ENCODE measurements at places on chromosomes 6 and 20.

DNA sequence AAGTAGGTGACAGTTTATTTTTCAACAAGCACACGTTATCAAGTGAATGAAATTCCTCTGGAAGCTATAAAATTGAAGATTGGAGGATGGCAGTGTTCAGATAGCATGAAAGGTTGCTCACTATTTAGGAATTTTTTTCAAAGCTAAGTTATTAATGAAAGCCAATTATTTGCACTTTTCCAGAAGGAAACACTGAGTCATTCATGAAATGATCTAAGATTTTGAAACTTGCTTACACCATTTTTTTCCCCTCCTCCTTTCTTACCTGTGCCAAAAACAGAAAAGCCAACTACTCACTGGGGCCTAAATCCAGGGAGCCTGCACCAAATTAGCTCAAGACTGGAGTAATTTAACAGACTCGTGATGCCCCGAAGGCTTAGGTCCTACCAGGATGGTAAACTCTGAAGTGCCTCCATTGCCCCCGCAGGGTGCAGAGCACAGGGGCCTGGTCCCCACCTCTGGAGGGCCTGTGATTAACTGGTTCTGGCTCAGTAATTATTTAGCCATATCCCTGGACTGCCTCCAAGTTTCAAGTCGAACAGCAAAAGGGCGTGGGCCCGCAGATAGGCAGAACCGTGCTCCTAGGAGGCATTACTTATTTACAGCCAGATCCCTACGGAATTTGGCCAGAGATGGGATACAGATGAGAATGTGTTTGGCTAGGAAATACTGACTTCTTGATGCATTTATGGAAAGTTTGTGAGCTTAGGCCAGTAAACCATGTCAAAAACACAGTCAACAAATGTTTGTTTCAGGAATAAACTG is 28.0 kb upstream of the ZNF217 start:
- DNase-seq = peak; percentile 54

DNA sequence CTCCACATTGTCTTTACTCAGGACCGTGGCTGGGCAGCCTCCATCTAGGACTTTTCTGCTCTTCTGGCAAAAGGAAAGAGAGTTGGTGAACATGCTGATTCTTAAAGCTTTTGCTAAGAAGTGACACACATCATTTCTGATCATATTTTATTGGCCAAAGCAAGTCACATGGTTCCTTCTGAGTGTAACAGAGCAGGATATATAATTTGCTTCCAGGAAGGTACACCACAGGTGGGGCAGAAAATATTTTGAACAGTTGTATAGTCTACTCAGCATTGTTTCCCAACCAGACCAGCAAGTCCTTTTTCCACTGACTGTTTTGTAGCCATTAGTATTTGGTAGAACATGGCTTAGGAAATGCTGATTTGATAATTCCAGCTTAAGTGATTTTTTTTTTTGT is 73.5 kb downstream of the AKAP7 start:
- no peak for DNase-seq

DNA sequence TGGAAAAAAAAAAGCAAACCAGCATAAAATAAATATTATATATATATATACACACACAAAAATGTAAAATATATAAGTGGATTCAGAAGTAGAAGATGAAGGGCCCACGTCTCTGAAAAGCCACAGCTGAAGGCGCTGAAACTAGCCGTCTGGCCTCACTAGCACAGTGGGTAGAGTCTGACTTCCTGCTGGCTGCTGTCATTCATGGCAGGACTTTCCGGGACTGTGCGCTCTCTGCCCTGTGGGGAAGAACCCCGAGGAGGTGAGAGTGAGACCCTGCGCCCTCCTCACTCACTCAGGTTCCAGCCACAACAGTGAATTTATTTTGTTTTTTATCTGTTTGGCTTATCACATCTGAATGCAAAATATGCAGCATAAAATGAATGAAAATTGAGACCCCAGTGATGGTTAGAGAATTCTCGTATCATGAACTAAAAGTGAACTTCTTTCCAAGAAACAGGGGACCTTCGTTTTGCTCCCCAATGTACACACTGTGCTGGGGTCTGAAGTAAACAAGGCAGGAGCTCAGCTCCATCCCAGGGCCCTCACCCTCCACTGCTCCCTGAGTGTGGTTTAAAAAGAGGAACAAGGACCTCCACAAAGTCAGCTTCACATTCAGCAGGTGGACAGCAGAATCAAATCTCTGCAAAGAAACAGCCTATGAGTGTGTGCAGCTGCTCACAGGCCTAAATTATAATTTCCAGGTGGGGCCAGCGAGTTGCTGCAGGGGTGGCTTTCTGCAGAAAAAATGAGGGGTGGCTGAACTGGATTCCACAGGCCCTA is 1.3 kb upstream of the RAMACL start:
- DNase-seq = no peak

DNA sequence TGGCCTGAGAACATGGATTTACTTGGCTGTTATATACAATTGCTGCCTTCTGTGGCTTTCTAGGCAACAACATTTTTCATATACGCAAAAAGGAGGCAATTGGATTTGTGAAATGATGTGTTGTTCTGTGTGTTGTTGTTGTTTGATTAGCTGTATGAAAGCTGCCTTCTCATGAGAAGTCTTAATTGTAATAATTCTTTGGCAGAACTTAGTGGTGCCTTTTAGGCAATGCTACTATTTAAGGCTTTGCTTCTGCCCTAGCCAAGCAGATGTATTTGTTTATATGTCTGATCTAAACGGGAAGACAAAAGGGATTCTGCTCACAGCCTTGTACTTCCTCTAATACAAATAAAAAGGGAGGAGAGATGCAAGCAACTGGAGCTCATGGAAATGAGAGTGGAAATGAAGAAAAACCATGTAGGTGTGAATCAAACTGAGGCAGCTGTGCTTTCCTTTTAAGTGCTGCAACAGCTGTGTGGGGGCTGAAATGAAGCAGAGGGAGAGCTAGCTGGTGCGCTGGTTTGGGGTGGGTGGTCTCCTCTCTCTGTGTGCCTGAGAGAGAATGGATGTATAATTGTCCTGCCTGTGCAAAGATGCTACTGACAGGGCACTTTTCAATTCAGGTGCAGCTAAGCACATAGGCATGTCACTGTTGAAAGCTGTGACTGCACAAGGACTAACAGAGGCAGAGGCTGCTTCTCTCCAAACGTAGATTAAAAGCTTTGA is 386.9 kb upstream of the MAN1A1 start:
- DNase-seq = no peak

DNA sequence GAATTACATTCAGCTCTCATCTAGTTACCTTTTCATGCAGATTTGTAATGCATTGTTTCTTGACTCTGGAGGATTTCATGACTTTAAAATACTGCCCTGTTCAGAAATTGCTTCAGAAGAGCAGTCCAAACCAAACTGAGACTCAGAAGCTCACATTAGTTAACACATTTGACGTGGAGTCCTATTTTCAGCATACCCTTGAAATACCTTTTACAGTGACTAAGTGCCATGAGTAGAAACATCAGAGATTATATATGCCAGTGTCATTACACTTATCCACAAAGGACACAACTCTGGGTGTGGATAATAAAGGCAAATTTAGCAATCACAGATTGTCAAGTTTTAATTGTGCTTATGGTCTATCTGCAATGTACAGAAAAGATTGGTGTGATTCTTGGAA is 459.6 kb downstream of the FRK start:
- no peak for DNase-seq

- DNase-seq = no peak
These were observed 79.7 kb downstream of the EDN1 start for GRCh38 chr6:12369781-12370262.

DNA sequence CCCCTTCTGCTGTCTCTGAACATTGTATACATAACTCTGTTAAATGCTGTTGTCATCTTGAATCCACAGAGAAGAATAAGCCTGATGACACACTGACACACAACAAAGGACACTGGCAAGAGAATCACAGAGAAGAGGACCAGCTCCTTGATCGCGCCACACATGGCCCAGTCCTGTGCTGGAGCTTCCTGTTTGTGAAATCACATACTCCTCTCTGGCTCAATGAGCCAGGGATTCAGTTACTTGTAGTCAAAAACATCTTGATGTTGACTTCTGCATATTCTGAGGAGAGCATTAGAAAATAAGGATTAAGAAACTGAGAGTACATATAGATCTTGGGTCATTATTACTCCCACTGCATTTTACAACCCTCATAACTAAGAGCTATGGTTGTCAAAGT is 100.1 kb downstream of the EPB41L2 start:
- no peak for DNase-seq

DNA sequence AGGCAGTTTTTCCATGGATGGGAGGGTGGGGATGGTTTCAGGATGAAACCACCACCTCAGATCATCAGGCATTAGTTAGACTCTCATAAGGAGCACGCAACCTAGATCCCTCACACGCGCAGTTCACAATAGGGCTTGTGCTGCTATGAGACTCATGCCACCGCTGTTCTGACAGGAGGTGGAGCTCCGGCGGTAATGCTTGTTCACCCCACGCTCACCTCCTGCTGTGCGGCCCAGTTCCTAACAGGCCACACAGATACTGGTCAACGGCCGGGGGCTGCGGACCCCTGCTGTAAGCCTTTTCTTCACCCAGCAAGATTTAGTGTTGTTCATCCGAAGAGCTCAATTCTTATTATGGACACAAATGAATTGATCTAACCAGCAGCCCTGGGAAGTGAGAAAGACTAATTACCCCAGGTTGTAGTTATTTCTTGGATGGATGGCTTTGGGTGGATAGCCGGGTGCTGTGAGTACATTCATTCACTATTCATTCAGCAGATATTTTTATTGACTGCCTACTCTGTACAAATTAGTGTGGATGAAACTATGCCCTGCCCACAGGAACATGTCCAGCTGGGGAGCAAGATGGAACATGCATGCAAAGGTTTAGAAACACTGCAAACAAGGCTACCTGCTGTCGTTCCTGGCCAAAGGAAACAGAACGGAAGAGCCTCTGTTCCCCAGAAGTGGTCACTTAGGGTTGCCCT is 57.2 kb downstream of the RIOK1 start:
- no peak for DNase-seq

DNA sequence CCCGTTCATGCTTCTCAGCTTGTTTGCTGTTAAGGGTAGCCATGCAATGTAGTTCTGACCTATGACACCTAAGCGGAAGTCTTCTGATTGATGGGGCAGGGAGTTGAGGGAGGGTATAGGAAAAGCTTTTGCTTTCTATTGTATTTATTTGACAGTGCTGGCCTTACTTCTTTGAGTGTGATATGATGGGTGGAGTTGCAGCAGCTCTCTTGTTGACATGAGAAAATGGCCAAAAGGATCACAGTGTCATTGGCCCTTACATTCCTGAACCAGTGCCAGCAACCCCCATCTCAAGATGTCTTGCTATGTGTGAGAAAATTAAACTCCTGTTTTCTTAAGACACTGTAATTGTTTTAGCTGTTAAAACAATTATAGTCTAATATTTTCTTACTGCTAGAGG is 117.5 kb downstream of the SAMD5 start:
- DNase-seq = no peak

DNA sequence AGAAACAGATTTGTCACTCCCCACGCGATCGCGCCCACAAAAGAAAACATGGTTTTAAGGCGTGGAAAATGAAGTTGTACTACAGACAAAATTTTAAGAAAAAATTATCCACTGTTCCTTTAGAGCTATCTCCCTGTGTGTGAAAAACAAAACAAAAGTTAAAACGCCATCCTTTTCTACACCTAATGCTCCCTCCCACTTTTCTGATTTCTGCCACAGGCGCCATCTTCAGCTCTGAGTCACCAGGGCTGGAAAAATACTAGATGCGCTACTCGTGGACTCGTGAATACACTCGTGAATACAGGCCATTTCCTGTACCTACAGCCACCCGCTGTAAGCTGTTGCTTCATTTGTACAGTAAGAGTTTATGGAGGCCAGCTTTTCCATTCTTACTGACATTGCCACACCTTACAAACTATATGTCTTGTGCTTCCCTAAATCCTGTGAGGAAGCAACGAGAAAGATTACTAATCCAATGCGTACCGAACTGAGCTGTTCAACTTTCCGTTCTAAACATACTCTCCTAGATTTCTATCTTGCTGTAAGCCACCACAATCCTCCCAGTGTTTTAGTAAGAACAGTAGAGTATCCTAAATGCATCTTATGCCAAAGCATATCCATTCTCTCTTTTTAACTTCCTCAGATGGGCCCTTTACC is 773 bp upstream of the AHI1 start:
- peak; percentile 72 for DNase-seq

DNA sequence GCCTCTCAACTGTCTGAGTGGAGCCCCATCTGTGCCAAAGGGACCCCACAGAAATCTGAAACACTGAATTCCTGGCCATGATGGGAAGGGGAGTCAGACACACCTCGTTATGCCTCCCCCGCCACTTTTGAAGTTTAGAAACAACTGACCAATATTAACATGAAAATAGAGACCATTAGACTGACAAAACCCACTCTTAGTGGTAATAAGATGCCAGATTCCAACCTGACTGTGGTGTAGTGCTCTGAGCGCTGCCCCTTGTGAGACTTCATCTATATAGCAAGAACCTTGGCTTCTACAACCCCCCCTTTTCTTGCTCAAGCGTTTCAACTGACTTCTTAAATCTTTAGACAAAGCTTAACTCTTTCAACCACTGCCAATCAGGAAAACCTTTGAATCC is 46.1 kb upstream of the UNC93A start:
- no peak for DNase-seq

- DNase-seq = no peak
These were observed 102.2 kb downstream of the ZNF217 start for GRCh38 chr20:53491462-53491861.

GRCh38 chr6:148565930-148566663 is 180.7 kb upstream of the UST start:
- DNase-seq = no peak

GRCh38 chr6:16546861-16547260 is 214.4 kb downstream of the ATXN1 start:
- DNase-seq = no peak

DNA sequence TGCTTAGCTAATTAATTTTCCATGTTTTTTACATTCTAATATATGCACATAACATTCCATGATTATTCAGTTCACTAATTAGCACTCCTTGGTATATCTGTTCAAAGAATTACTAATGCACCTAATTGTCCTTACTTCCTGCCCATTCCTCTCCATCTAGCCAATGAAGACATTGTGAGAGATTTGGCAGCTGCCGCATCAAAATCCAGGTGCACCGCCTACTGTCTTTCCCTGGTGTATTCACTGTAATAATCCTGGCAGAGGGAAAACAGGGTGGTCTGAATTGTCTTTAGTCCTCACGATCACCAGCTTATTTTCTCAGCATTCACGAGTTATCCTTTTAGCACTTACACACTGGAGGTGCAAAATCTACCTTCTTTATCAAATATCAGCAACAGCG is 61.0 kb upstream of the SCGN start:
- no peak for DNase-seq

- no peak for DNase-seq
These were observed 227.0 kb downstream of the PHF3 start for GRCh38 chr6:63862486-63863198.

GRCh38 chr20:25867776-25868649 is 171.4 kb upstream of the ZNF337 start:
- DNase-seq = no peak

Data from CD8-positive, alpha-beta T cell (primary cell).